Activated CD8-positive, alpha-beta memory T cell treated with anti-CD3 and anti-CD28 coated beads for 24 hours (primary cell): ENCODE measurements at places on chromosomes 5 and 9.
A peak's percentile ranks its signal among the peaks of the same experiment; 100 is the strongest.

GRCh38 chr5:147520450-147520849 lies 10.6 kb upstream of the DPYSL3 start:
- no peak for DNase-seq

- DNase-seq = no peak
Observed at GRCh38 chr9:28056466-28056865, 483.2 kb upstream of the C9orf72 start.

- DNase-seq = no peak
Observed at GRCh38 chr9:136951541-136952320, at the start of gene LCN12. LCN12 (plus strand) TSS chr9:136952273; CDS start chr9:136952328, 55 bp downstream.

- no peak for DNase-seq
Observed at GRCh38 chr9:114112325-114112724, 13.2 kb upstream of the KIF12 start.

GRCh38 chr5:72815580-72816283 lies 729 bp upstream of the TNPO1 start:
- DNase-seq = no peak

- no peak for DNase-seq
Observed at GRCh38 chr5:126878634-126879033, 101.7 kb downstream of the LMNB1 start.

DNA sequence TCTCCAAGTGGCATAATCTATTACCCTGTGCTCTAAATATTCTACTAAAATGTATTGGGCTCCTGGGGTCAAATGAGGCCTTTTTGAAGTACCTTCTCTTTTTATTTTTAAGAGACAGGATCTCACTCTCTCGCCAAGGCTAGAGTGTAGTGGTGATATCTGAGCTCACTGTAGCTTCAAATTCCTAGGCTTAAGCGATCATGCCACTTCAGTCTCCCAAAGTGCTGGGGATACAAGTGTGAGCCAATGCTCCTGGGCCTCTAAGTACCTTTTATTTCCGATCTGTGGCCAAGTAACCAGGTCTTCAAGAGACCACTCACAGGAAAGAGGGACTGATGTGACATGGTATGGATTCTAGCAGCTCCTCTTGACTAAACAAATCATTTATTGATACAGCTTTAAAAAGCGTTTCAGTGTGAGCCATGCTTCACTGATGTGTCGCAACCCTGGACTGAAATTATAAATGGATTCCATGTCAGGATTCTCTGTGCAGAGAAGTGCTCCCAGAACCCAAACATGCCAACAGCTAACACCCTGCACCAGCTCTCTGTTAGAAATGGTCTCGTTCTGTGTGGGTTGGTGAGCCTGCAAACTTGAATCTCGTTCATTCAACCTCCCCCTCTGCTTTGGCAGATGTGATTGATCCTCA lies 477.8 kb downstream of the HINT1 start:
- DNase-seq = no peak

- peak; percentile 49 for DNase-seq
Observed at GRCh38 chr9:87684627-87685219, 41.2 kb upstream of the CTSL start.

DNA sequence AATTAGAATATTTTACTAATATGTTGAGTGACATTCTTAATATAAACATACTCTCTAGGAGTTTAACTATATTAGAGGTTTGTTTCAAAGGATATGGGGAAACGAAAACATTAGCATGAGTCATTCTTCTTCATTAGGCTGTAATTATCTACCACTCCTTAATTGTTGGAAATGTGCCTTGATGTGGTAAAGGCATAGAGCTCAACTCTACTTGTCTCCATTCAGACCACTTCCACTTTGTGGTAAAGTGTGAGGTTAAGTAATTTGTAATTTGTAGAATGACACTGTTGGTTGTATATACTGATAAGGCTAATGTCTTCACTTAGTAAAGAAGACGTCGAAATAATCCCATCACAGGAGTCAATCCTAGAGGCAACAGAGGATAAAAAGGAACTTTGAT lies 58.1 kb downstream of the HAPLN1 start:
- no peak for DNase-seq

- no peak for DNase-seq
Observed at GRCh38 chr9:137607141-137607857, 1.8 kb downstream of the ARRDC1 start.

DNA sequence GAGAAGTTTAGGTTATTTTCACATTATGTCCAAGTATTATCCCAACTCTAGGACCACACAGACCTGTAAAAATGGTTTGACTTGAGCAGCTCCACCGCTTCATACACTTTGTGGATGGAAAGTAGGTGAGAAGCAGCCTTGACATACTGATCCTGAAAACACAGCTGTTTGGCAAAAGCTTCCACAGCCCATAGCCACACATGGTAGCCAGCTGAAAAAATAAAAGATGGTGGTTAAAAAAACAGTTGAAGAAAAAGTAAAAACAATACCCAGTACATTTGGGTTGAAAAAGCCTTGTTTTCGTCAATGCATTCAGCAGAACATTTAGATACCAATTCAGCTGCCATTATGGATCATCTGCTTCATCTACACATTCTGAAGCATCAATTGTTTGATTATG lies 36.7 kb downstream of the GEMIN5 start:
- DNase-seq = no peak

- DNase-seq = no peak
Observed at GRCh38 chr5:32779754-32780415, 68.8 kb downstream of the NPR3 start.

DNA sequence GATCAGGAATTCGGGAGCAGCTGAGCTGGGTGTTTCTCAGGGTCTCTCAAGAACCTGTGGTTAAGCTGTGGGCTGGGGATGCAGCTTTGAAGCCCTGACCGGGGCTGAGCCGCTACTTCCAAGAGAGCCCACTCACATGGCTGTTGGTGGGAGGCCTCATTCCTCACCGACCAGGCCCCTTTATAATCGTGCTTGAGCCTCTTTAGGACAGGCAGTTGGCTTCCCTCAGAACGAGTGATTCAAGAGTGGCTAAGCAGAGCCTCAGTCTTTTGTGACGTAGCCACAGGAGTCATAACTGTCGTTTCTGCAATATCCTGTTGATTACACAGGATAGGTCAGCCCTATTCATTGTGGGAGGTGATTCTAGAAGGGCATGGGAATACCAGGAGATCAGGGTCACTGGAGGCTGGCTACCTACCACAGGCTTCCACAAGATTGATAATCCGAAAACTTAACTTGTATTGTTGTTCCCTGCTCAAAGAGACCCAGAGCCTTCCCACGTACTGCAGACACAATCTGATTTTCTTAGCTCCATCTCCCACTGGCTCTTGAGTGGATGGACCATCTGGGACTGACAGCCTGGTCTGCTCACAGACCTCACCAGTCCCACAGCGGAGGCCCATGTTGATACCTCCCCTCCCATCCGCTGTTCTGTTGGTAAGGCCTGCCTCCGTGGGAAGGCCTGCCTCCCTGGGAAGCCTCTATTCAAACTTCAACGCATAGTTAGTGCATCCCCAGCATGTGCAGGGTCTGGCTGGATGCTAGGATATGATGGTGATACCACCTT lies 3.0 kb upstream of the ERGIC1 start:
- DNase-seq = no peak

DNA sequence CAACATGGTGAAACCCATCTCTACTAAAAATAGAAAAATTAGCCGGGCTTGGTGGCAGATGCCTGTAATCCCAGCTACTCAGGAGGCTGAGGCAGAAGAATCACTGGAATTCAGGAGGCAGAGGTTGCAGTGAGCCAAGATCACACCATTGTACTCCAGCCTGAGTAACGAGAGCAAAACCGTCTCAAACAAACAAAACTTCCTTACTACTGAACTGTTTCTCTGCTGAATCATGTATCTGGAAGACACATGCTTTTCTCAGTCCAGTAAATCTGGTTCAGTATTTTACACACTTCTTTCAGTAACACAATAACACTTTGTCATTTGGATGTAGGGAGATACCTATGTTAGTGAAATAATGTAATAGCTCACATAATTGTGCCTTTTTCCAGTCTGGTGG lies 7.9 kb downstream of the TRMT10B start:
- DNase-seq = no peak

DNA sequence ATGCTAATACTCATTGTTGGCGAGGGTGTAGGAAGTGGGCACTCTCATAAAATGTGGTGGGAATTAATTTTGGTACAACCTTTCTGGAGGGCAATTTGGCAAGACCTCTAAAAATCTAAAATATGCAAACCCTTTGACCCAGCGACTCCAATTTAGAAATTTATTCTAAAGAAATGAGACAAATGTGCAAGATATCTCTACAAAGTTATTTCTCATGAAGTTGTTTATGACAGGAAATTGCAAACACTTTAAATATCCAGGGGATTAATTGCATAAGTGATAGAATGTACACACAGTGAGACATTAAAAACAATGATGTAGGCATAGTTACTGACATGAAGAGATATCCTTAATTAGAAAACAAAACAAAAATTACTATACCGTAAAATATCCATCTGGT lies 246.3 kb upstream of the MAP3K1 start:
- no peak for DNase-seq
